ENCODE measurements at places on chromosomes 5 and 9.

DNA sequence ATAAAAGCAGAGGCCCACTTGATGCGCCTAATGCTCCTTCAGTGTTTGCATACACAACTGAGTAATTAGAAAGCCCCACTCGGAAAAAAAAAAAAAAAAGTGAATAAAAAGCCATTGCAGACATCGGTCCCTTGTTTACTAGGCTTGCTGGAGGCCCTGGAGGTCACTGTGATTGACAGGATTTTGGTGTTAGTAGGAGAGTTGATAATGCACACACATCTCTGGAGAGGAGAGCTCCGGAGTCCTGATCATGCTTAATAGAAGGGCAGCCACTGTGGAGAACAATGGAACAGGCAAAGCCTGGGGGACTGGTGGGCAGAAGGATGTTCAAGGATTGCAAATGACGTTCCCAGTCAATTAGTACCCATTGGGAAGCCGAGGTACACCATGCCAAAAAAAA is 152.5 kb downstream of the EFNA5 start:
- DNase-seq, result no peak

GRCh38 chr5:90096415-90097081 is 313.0 kb downstream of the CETN3 start:
- peak; percentile 82 for DNase-seq

GRCh38 chr5:36305571-36306326 is 4.0 kb upstream of the RANBP3L start:
- DNase-seq, result no peak

GRCh38 chr9:27059907-27060306 is 49.1 kb upstream of the TEK start:
- no peak for DNase-seq

DNA sequence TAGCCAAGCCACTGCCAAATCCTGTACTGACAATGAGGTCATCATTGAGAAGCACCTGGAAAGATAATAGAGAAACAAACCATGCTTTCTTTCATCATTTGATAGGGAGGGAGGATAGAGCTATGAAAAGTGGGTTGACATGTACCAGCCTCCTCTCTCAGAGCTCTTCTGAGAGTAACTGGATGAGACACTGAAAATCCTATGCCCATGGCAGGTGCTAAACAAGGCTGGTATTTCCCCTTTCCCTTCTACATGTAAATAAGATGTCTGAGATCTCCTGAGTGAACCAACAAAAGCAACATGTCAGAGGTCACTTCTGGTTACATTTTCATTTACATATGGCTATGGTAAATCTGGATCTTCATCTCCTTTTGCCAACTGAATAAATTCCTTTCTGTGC is 45.3 kb upstream of the TRAF1 start:
- DNase-seq, result no peak

GRCh38 chr9:92333282-92333634 is 7.5 kb downstream of the CENPP start:
- no peak for DNase-seq

- DNase-seq, result no peak
These were observed 10.5 kb downstream of the DOCK2 start for GRCh38 chr5:169647566-169647965.

- DNase-seq, result no peak
These were observed 37.0 kb upstream of the IL7R start for GRCh38 chr5:35819668-35820067.

DNA sequence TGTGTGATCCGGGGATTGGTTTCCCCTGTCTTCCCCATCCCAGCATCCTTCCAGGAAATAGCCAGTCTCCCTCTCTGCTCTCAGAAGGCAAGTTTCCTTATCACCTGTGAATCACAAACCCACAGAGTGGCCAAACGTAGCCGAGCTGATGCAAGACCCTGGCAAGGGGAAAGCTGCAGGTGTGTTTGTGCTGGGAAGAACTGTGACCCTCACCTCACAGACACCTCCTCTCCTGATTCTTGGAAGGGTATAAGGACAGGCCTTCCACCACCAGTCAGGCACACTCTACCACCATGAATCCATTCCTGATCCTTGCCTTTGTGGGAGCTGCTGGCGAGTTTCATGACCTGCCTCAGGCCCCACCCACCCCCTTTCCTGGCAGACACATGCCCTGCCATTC is at the start of gene PRSS3:
PRSS3 (plus strand) TSS at position 281 of the 400 bp plus-strand sequence; CDS start at position 294, 13 bp downstream.
- no peak for DNase-seq

- DNase-seq, result no peak
These were observed 212.0 kb downstream of the ADAMTS12 start for GRCh38 chr5:33679791-33680190.

GRCh38 chr5:59039296-59040023 is 456.6 kb downstream of the RAB3C start:
- no peak for DNase-seq
